Cardiac fibroblast (primary cell): ENCODE measurements at places on chromosomes 1 and 21.

GRCh38 chr1:204479387-204480136 lies 15.0 kb downstream of the PIK3C2B start:
- DNase-seq = no peak

DNA sequence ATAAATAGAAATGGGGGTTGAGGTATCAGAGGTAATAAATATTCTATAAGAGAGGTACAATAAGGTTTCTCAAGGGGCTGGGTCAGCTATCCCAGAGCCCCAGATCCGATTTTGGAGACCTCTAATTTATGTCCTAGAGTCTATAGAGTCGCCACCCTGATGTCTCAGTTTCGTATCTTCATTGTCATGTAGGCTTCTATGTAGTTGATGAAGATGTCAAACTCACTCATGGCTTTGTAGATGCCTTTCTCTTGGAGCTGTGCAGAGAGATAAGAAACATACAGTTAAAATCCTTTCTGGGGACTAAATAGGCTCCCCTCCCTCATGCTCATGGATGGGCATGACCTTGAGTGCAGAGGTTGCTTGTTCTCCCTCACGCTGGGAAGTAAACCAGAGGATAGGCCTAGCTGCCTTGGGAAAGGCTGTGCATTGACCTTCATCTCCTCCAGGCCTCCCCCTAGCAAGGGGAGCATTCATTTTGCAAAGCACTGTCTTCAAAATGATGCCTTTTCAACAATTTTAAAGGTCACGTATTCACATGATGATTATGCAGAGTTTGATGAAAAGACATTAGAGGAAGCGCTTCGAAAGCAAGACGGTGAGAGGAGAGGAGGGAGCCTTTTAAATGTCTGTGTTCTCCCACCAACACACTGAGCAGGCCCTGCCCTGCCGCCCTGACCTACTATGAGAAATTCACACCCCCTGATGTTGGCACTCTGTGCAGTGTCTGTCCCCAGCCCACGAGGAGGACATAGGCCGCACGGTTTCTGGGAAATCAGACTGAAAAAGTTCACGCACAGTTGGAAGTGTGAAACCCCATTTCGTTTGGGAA lies 1.9 kb upstream of the IL19 start:
- no peak for DNase-seq

GRCh38 chr21:43187715-43188114 lies 18.9 kb downstream of the CRYAA start:
- DNase-seq = no peak

DNA sequence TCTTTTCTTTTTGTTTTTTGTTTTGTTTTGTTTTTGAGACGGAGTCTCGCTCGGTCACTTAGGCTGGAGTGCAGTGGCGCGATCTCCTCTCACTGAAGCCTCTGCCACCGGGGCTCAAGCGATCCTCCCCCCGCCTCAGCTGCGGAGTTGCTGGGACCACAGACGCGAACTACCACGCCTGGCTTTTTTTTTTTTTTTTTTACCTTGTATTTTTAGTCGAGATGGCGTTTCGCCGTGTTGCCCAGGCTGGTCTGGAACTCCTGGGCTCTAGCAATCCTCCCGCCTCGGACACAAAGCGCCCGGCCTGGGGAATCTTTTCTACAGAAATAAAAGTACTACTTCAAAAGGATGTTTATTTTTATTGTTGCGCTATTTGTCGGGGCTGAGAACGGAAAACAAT lies 1.1 kb upstream of the SETDB1 start:
- peak; percentile 3 for DNase-seq

- DNase-seq = no peak
Observed at GRCh38 chr1:55316947-55317662, 101.9 kb upstream of the USP24 start.
